ENCODE measurements at places on chromosomes 1 and 21.
A peak's percentile ranks its signal among the peaks of the same experiment; 100 is the strongest.

- no peak for DNase-seq
Measured at GRCh38 chr1:167197692-167198091, 23.0 kb upstream of the POU2F1 start.

- no peak for DNase-seq
Measured at GRCh38 chr1:98702976-98703375, 41.5 kb downstream of the SNX7 start.

DNA sequence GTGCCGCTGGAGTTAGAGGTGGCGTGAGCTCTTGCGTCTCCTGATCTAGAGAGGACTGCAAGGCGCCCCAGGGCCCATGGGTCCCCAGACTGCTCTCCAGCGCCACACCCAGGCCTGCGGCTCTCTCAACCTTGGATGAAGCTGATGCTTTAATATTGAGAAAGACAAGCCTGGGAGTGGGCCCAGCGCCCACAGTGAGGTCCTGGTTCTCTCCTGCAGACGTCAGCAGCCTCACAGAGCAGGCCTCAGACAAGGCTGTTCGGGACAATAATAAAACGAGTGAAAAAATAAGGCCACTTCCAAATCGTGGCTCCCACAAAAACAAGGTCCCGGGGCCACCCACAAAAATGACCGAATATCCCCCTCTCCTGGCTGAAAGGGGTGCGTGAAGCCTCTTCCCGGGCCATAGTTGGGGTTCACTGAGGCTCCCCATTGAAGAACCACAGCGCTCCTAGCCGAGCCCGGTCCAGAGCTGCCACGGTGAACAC is 6.0 kb upstream of the DNMT3L start:
- no peak for DNase-seq

DNA sequence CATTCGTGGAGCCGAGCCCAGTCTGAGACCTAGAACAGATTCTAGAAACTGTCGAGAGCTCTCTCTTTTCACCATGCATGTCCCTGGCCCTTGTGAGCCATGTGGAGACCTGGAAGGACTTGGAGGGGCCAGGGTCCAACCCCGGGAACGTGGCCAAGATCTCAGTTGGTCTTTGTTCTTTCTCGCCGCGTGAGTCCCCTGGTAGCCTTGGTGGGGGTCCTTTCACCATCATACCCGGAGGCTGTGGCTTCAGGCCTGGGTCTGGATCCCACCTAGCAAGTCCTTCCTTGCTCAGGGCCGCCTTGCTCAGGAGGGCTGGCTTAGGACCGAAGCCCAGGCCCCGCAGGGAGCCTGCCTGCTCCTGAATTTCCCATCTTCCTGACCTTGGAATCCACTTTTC is 168.0 kb downstream of the CAMTA1 start:
- no peak for DNase-seq

DNA sequence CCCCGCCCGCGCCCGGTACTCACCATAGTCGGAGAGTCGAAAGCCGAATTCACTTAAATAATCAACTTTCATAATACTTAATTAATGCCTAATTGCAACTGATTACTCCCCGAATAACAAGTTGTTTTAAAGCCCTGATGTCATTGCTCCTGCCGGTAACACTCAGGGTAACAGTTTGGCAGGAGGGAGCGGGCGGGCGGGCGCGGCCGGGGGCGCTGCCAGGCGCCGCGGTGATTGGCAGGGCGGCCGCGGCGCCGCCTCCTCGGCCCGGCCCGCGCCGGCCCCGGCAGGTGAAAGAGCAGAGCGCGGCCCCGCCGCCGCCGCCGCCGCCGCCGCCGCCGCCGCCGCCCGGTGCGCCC is 102.2 kb downstream of the CASZ1 start:
- peak; percentile 52 for DNase-seq

DNA sequence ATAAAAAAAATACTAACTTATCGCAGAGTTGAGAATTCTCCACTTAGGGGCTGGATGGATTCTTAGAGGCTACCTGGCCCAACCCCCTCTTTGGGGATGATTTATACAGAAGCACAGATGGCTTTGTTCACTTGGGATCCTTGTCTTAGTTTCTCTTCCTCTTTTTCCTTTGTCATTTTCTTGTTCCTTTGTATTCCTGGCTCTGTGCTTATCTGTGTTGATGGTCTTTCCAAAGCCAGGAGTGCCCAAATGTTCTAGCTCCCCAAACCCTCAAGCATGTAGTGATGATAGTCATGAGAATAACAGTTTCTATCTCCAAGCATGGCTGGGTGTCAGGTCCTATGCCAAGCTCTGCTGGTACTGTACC is 27.4 kb downstream of the EPHB2 start:
- no peak for DNase-seq

- peak; percentile 32 for DNase-seq
Measured at GRCh38 chr1:171654942-171655745, 2.7 kb upstream of the MYOC start.

DNA sequence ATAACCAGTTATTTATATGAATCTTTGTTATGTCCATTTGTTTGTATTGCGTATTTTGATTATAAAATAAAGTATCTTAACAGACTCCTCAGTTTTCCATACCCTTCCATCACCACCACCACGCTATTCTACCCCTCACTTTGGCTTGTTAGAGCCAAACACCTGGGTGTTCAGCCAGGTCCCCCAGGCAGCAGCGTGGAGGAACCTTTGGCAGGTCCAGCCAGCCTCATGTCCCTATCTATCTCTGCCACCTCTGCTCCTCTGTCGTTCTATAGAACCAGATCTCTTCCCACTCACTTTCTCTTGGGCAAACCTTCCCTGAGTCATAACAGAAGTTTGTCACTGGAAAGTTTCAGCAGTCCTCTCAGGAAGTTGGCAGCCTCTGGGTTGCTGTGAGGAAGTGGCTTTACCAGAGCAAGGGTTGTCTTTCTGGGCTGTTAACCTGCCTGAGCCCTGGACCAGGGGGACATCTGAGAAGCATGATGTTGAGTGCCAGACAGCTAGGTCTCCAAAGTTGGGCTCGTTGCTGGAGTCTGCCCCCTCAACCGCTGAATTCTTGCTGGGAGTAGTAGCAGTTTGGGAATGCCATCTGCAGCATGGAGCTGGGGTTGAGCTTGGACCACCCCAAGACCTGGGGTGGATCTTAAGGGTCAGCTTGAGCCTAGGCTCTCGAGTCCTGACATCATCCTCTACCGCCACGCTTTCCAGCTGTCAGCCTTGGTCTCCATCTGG is 996 bp upstream of the SH3BGRL3 start:
- no peak for DNase-seq

DNA sequence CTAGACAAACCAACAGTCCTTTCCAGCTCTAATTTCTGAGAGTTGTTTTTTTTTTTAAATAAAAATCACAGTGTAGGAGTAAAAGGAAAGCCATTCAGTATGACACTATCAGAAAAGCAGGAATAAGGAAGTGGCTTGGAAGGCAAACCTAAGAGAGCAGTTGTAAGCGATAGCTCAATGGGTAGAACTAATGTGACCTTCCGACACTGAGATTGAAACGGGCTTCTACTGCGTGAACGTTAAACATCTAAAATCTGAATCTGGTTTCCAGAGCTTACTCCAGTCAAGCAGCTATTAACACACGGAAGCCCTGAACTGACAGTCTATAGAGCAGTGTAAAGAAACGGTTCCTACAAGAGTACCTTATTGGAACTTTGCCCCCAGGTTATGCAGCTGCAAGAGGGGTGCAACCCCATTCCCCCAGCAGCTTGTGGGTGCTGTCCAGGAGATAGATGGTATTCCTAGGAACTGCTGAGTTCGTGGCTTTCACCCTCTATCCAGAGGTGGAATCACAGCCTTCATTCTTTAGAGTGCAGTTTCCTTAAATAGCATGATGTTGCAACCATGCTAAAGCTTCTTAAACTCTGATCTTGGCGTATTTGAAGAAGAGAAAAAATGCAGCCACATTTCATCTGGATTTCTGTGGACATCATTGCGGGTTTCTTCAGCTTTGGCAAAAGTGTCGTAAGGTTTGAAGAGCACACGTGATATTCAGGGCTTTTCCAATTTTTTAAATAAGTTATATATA is 3.3 kb upstream of the IRF2BP2 start:
- no peak for DNase-seq

DNA sequence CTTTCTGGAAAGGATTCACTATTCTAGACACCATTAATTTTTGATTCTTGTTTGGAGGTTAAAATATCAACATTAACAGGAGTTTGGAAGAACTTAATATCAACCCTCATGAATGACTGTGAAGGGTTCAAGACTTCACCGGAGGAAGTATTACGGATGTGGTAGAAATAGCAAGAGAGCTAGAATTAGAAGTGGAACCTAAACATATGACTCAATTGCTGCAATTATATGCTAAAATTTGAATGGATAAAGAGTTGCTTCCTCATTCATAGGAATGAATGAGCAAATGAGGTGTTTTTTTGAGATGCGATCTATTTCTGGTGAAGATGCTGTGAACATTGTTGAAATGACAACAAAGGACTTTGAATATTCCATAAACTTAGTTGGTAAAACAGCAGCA is 77.9 kb upstream of the TNFSF4 start:
- no peak for DNase-seq

GRCh38 chr21:44376606-44377005 is 23.2 kb downstream of the TRPM2 start:
- DNase-seq, result no peak

DNA sequence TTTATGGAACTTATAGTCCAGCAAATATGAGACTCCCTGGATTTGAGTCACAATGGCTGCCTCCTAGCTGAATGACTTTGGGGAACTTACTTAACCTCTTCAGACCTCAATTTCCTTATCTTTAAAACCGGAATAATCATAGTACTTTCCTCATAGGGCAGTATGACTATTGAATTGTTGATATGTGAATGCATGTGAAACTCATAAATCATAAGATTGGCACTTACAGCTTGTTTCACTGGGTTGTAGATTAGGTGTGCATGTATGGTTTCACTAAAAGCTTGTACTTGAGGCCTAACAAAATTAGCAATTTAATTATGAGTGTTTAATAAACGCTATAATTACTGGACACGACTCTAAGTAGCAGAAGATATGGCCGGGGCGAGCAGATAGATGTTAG is 72.5 kb downstream of the ST6GALNAC5 start:
- DNase-seq, result no peak

GRCh38 chr1:225362805-225363204 is 65.0 kb downstream of the LBR start:
- DNase-seq, result no peak

All from activated T-helper 1 cell treated with anti-CD3 and anti-CD28 coated beads, Interleukin-2, amount 50 U/mL, for 16 hours (primary cell).